Pancreas (tissue), 10 donors: ENCODE measurements at places on chromosomes 6 and 20. TPM values are rescaled to one million over a fixed set of nuclear protein-coding genes. Genes with fewer than 3 reads are reported as not detected.

- H3K4me1 ChIP-seq, result no peaks in the 10 kb centered on the region
- no peaks in the 10 kb centered on the region for H3K36me3 ChIP-seq
- no peak overlapping the region for H3K27ac ChIP-seq
- H3K27me3 ChIP-seq, result no peaks in the 10 kb centered on the region
- H3K4me3 ChIP-seq, result no peak overlapping the region
- no peak for DNase-seq
Observed at GRCh38 chr20:59661621-59662020, 57.3 kb downstream of the PHACTR3 start.

- H3K27me3 ChIP-seq, result no peaks in the 10 kb centered on the region
- peak; percentile 35 for DNase-seq
- no peak overlapping the region for H3K27ac ChIP-seq
- H3K4me3 ChIP-seq, result no peak overlapping the region
Observed at GRCh38 chr6:136511926-136512325, 38.3 kb downstream of the MAP7 start.

DNA sequence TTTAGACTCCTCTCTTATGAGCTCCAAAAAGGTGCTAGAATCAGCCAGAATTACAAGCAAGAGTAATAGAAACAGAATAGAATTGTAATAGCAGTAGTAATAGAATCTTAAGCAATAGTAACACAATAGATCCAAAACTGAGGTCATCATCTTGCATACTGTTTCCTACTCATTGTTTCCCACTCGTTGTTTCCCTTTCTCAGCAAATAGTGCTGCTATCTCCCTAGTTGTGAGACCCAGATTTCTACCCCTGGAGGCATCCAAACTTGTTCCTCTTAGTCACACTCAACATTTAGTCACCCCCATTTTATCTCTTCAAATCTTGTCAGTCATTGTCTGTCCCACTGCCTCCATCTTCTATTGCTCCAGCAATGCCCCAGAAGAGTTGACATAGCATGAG, 356.9 kb upstream of the MARCKS start:
- DNase-seq, result no peak
- no peaks in the 10 kb centered on the region for H3K4me1 ChIP-seq
- H3K27me3 ChIP-seq, result no peaks in the 10 kb centered on the region
- no peak overlapping the region for H3K27ac ChIP-seq
- H3K4me3 ChIP-seq, result no peak overlapping the region

- H3K27me3 ChIP-seq, result no peaks in the 10 kb centered on the region
- DNase-seq, result no peak
- H3K4me1 ChIP-seq, result no peaks in the 10 kb centered on the region
- no peak overlapping the region for H3K4me3 ChIP-seq
- no peak overlapping the region for H3K27ac ChIP-seq
Observed at GRCh38 chr6:16594849-16595248, 166.4 kb downstream of the ATXN1 start.

GRCh38 chr20:52261792-52262191, 70.2 kb upstream of the ZFP64 start:
- DNase-seq, result no peak
- no peak overlapping the region for H3K27ac ChIP-seq
- H3K36me3 ChIP-seq, result no peaks in the 10 kb centered on the region
- H3K4me3 ChIP-seq, result no peak overlapping the region
- no peaks in the 10 kb centered on the region for H3K27me3 ChIP-seq

DNA sequence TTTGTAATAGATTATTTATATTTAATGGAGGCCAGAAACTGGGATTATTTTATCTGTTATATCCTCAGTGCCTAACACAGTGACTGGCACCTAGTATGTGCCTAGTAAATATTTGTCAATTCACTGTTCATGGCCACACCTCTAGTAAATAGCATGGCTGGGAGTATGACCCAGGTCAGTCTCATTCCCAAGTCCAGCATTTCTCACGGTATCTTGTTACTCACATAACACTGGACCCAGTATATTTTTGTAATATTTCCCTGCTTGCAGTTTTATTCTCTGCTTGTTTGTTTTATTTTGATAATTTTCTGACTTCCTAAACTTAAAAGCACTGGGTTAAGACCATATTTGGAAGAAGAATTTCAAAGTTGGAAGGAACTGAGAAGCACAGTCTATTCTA, 47.7 kb downstream of the CTNNBL1 start:
- H3K4me3 ChIP-seq, result no peak overlapping the region
- no peaks in the 10 kb centered on the region for H3K27me3 ChIP-seq
- H3K36me3 ChIP-seq, result no peaks in the 10 kb centered on the region
- no peak for DNase-seq

DNA sequence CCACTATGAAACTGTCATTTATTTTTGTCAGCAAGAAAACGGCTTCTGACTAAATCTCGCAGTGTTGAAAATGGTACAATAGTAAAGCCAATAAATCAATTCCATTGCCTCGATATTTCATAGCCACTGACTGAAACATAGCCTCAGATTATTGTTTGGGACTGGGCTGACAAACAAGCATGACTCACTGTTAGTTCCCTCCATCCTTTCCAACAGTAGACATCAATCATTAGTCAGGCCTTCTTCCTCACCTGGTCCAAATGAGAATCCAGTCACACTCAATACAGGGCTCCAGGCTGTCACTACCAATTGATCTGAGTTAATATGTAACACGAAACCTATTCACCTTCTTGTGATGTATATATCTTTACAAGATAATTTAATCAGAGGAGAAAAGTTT, 66.1 kb downstream of the ADGRB3 start:
- no peaks in the 10 kb centered on the region for H3K36me3 ChIP-seq
- DNase-seq, result no peak
- no peak overlapping the region for H3K27ac ChIP-seq
- H3K4me3 ChIP-seq, result no peak overlapping the region
- no peaks in the 10 kb centered on the region for H3K4me1 ChIP-seq
- no peaks in the 10 kb centered on the region for H3K27me3 ChIP-seq

- no peaks in the 10 kb centered on the region for H3K27me3 ChIP-seq
- H3K36me3 ChIP-seq, result no peaks in the 10 kb centered on the region
- H3K4me1 ChIP-seq, result no peaks in the 10 kb centered on the region
- no peak overlapping the region for H3K4me3 ChIP-seq
- DNase-seq, result no peak
Observed at GRCh38 chr20:42740226-42740870, 449.4 kb downstream of the PTPRT start.

DNA sequence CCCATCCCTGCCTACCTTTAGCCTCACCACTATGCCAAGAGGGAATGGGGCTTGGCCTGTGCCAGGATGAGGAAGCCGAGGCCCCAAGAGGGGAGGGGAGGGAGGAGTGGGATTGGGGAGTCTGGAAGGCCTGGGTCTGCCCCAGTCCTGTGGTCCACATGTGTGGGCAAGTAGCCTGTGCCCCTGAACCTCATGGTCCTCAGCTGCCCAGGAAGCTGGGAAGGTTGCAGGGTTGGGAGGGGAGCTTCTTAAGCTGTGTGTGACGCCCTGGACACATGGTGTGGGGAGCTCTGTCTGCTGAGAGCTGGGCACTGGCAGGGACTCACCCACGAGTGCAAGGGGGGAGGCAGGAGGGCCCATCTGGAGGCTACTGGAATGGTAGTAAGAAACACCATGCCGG, 31.7 kb downstream of the DLGAP4 start:
- no peak overlapping the region for H3K27ac ChIP-seq
- H3K27me3 ChIP-seq, result no peaks in the 10 kb centered on the region

Gene C6orf141
- 8.3 TPM for total RNA-seq

Gene OR2J3
- not detected for total RNA-seq
